Thoracic aorta (tissue), 2 donors: ENCODE measurements at places on chromosomes 6 and 20. TPM values are rescaled to one million over a fixed set of nuclear protein-coding genes. Genes with fewer than 3 reads are reported as not detected.

The COL11A2 gene
- total RNA-seq: 1.9 TPM

The ELOVL2 gene
- total RNA-seq: 0.78 TPM

GRCh38 chr6:112037783-112038216 lies 16.1 kb upstream of the CCN6 start:
- peak overlapping the region; percentile 82 for H3K27ac ChIP-seq
- DNase-seq: peak; percentile 72
- H3K4me3 ChIP-seq: peak overlapping the region; percentile 54
- no peaks in the 10 kb centered on the region for H3K27me3 ChIP-seq
- H3K4me1 ChIP-seq: peaks cover 23% of the 10 kb centered on the region

DNA sequence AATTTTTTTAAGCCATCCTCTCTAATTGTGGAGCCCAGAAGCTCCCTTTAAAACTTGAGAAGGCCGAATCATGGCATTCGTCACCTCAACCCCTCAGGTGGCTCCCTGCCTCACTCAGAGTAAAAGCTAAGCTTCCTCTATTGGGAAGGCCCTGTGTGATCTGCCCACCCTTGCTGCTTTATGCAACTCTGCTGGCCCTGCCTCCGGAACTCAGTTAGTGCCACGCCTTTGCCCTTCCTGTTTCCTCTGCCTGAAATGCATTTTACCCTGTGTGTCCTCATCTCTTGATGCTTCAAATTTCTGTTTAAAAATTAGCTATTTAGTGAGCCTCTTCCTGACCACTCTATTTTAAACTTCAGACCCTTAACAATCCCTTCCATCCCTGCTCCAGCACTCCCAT lies 5.7 kb downstream of the PACRG start:
- no peaks in the 10 kb centered on the region for H3K36me3 ChIP-seq
- no peaks in the 10 kb centered on the region for H3K27me3 ChIP-seq
- DNase-seq: no peak

DNA sequence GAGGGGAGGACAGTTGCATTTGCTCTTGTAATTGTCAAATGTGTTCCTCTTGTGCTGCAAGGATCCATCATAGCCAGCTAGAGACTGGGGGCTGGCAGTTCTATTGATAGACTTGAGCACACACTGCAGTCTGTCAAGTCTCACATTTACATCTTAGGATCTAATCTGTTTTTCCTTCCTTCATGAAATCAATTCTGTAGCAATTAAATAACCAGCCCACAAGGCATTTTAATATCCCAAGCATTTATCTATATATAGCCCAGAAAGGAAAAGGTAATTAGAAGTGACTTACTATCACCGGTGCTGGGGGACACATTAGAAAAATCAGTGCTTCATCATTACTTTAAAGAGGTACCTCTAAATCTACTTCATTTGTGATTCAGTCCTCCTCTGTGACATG lies 143.0 kb upstream of the STXBP5 start:
- H3K36me3 ChIP-seq: no peaks in the 10 kb centered on the region
- no peak overlapping the region for H3K27ac ChIP-seq
- H3K27me3 ChIP-seq: no peaks in the 10 kb centered on the region
- DNase-seq: no peak
- H3K4me1 ChIP-seq: no peaks in the 10 kb centered on the region

- no peak overlapping the region for H3K27ac ChIP-seq
- H3K36me3 ChIP-seq: no peaks in the 10 kb centered on the region
- no peak for DNase-seq
- no peak overlapping the region for H3K4me3 ChIP-seq
Observed at GRCh38 chr20:50969912-50970311, 11.3 kb downstream of the MOCS3 start.

DNA sequence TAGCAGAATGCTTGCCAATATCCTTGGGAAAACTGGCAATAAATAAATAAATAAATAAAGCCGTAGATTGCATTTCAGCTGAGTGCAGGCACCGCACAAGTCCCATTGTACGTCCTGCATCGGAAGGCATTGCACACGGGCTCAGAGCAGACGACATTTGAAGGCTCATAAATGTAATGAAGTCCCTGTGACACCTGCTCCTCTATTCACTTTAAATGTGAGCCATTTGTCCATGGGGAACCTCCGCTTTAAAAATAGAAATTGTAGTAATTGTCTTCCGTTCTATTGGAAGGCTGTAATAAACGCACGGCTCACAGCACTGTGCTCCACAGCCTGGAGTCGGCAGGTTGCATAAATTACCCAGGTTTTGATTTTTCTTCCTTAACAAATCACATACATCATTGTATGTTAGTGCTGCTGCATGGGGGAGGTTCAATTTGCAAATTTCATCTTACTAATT lies 32.6 kb downstream of the MYT1 start:
- H3K27ac ChIP-seq: no peak overlapping the region
- DNase-seq: no peak
- no peaks in the 10 kb centered on the region for H3K4me1 ChIP-seq
- no peaks in the 10 kb centered on the region for H3K36me3 ChIP-seq
- no peak overlapping the region for H3K4me3 ChIP-seq
